CD4-positive, alpha-beta T cell treated with Interleukin-15 for 1 hour (primary cell): ENCODE measurements at places on chromosomes 5 and 9.

DNA sequence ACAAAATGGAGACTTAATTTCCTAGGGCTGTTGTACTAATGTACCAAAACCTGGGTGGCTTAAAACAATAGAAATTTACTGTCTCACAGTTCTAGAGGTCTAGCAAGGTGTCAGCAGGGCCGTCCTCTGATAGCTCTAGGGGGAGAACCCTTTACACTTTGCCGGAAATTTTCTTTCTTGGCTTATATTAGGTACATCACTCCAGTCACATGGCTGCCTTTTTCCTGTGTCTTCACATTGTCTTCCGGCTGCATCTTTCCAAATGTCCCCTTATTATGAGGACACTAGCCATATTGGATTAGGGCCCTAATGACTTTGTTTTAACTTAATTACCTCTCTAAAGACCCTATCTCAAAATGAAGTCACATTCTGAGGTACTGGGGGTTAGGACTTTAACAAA lies 5.8 kb downstream of the UHRF2 start:
- DNase-seq, result no peak

- no peak for DNase-seq
Measured at GRCh38 chr9:79766091-79766490, 194.3 kb downstream of the TLE4 start.

GRCh38 chr5:172854451-172854871 lies 20.4 kb downstream of the ERGIC1 start:
- peak; percentile 39 for DNase-seq

- DNase-seq, result no peak
Measured at GRCh38 chr9:116986015-116986414, 298.9 kb downstream of the TRIM32 start.

GRCh38 chr9:137879052-137879451 lies 1.5 kb downstream of the CACNA1B start:
- DNase-seq, result no peak

DNA sequence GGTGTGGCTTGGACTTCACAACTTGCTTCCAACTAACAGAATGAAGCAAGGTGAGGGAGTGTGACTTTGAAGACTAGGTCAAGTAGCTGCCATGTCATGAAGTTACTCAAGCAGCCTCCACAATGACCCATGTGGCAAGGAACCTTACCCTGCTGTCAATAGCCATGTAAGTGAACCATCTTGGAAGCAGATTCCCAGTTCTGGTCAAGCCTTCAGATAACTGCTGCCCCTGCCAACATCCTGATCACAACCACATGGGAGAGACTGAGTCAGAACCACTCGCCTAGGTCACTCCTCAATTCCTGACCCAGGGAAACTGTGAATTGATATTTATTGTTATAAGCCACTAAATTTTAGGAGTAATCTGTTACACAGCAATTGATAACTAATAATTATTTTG lies 10.9 kb downstream of the ZCCHC10 start:
- DNase-seq, result no peak

DNA sequence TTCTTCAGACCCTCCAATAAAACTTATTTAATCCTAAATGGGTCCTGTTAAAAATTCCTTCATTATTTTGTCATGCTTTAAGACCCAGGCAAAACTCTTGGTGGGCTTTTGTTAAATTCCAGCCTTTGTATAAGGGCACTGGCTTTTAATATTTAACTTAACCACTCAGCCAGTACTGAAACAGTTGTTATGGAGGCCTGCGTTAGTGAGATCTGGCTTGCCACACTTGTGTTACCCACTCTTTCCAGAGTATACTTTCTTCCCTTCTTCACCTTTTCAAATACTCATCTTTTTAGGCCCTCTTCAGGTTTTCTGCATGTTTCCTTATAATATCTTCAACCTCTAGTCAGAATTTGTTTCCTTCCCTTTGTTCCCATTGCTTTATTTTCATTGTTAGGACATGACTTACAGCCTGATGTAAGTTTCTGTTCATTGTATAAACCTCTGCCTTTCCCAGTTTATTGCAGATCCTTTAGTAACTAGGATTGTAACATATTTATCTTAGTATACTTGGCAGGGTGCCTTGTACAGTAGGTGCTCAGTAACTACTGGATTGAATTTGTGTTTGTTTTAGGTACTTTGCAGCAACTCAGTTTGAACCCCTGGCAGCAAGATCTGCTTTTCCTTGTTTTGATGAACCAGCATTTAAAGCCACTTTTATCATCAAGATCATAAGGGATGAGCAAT lies 48.8 kb downstream of the LNPEP start:
- no peak for DNase-seq

- no peak for DNase-seq
Measured at GRCh38 chr5:75678155-75678554, 39.1 kb downstream of the POC5 start.

GRCh38 chr9:133031130-133031422 lies 279 bp downstream of the GTF3C5 start:
- DNase-seq, result no peak

DNA sequence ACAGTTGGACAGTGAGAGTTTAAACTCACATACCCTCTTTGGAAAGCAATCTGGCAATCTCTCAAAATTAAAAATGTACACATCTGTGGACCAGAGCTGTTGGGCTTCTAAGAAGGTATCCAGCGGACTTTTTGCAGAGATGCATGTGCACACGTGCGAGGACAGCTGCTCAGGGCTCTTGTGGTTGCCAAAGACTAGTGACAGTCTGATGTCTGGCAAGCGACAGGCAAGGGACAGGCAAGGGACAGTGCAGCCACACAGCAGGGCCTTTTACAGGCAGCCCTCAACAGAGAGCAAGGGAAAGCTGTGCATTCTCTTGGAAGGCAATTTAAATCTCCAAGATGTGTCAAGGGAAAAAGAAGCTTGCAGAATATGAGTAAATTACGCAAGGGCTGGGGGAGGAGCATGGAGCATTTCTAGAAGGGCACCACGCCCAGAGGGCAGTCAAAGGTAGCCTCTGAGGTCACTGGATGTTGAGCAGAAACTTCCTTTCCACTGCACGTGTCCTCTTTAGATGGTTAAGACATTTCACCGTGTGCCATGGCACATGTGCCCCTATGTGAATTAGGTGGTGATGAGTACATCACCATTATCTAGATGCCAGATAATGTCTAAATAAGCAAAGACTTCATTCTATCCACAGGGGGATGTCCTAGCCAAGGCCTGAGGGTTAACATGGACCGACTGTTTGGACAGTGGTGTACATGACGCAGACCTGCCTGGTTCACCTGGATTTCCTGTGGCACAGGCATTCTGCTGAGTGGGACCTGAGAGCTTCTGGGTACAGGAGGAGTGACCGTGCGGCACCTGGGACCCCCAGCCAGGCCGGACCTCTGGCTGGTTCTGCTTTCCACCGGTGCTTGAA lies 9.1 kb downstream of the GFPT2 start:
- no peak for DNase-seq

DNA sequence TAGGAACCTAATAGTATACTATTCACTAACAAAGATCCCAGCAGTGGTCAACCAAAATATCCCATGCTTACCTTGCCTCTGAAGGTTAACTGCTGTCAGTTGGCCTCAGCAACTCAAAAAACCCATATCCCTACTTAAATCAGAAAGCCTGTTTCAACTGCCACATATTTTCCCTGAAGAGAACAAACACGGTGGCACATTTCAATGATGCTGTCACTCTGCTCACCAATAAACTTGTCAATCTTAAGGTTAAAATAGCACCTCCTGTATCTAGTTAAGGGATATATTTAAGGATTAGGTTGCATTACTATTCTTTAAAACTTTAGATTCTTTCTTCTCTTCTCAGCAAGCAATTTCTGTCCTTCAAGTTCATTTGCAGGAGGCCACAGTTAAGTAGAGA lies 986.9 kb downstream of the CDH18 start:
- no peak for DNase-seq

GRCh38 chr5:177134697-177135225 lies 1.2 kb downstream of the NSD1 start:
- no peak for DNase-seq

- no peak for DNase-seq
Measured at GRCh38 chr5:146514575-146514974, 1.4 kb downstream of the GPR151 start.

DNA sequence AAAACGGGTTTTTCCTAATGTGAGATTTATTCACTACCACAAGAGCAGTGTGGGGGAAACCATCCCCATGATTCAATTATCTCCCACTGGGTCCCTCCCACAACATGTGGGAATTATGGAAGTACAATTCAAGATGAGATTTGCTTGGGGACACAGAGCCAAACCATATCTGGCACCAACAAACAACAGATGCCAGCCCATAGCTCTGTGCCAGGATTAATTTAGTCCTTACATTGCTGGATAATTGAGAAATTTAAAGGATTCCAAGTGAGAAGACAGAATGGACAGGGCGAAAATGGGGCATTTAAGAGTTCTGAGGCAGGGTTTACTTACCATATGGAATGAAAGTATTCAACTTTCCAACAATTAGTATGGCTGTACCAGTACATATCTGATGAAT lies 30.8 kb upstream of the DNAH5 start:
- no peak for DNase-seq

DNA sequence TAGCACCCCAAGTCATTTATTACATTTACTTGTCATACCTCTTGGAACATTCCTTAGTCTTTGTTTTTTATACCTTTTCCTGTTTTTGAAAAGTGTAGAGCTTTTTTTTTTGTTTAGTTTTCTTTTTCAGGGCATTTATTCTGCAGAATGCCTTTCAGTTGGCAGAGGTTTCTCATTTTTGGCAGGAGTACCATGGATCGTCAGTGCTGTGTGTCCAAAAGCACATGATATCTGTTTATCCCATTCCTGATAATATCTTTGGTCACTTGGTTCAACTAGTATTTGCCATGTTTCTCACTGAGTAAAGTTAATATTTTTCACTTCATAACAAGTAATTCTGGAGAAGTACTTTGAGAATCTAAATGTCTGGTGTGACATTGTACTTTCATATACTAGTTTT lies 10.7 kb downstream of the OGN start:
- no peak for DNase-seq

GRCh38 chr5:78771260-78772205 lies 123.0 kb upstream of the LHFPL2 start:
- DNase-seq, result no peak

DNA sequence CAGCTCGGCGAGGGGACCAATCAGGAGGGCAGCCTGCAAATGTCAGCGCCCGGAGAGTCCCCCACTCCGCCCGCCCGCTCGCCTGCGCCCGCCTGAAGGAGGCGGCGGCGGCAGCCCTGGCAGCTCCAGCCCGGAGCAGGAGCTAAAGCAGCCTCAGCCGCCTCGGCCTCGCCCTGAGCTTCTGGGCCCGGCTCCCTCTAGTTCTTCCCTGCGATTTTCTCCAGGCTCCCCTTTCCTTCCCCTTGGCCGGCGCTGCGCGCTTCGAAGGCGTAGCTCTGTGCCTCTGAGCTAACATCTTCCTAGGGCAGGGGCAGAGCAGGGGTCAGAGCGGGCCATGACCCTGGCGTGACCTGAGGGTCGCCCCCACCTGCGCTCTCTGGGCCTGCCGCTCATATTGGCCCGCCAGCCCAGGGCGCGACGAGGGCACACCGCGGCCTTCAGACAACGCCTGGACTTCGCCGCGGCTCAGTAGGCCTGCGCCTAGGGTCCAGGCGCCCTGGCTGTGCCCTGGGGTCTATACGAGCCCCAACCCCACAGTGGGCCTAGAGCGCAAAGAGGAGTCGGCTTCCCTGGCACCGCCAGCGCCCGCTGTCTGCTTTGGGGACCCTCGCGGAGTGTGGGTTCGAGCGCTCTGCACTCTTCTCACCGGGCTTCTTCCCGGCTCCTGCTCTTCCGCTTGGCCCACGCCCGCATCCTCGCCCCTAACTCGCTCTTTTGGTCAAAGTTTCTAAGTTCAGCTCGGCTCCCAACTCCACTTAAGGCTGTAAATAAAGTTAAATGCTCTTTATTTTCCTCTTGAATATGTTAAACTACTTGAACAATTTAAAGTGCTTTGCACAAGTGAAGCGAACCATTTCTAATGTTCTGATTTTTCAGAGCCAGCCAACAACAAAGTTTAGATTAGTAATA lies 504 bp upstream of the OTP start:
- no peak for DNase-seq
